ENCODE measurements at places on chromosomes 12 and 14. TPM values are rescaled to one million over a fixed set of nuclear protein-coding genes. Genes with fewer than 3 reads are reported as not detected.

DNA sequence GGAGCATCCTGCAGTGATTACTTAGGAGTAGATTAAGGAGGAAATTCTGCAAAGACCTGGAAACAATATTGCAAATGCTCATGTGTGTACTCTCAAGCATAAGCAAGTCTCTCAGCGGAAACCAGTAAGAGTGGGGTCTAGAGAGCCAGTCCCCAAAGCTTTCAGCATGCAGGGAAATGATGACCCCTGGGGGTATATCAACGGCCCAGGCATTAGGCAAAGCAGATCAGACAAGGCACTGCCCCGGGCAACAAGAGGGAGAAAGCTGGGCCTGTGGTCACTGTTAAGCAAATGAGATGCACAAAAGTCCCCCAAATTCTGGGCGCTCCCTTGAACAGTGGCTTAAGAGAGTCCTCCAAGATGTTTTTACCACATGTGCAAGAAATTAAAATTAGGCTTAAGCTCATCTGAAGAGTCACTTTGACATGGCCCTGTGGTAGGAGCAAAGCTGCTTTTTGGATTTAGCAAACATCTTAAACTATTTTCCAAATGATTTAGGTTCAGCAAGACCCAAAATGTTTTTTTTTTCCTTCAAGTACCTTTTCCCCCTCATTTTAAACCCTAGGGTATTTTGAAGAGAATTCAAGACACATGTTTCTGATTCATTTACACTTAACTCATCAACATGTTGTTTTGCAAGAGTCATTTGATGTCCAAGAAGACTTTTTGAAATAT, 457.1 kb upstream of the TBX3 start:
- H3K4me3 ChIP-seq = no peak overlapping the region
- H3K27me3 ChIP-seq = no peaks in the 10 kb centered on the region
- no peak for DNase-seq
- H3K27ac ChIP-seq = no peak overlapping the region
- H3K36me3 ChIP-seq = no peaks in the 10 kb centered on the region

SERPINA10 gene
- total RNA-seq = not detected

NTF3 gene
- total RNA-seq = not detected

DNA sequence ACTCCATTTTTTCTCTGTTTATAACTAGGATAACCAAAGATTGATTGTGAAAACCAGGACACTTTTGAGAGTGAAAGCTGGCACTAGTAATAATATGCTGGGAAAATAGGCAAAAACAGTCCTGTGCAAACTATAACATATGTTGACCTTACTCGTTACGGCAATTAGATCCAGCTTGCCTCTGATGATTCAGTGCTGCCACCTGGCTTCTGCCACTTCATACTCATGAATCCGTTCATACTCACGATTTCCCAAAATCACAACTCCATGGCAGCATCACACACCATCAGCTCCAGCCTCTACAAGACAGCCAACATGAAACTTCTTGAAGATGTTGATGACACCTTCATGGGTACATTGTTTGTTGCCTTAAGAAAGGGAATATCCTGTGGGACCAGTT, 49.1 kb upstream of the CAND1 start:
- DNase-seq = no peak
- peaks cover 1% of the 10 kb centered on the region for H3K27me3 ChIP-seq
- no peak overlapping the region for H3K4me3 ChIP-seq
- no peaks in the 10 kb centered on the region for H3K36me3 ChIP-seq
- no peak overlapping the region for H3K27ac ChIP-seq

DNA sequence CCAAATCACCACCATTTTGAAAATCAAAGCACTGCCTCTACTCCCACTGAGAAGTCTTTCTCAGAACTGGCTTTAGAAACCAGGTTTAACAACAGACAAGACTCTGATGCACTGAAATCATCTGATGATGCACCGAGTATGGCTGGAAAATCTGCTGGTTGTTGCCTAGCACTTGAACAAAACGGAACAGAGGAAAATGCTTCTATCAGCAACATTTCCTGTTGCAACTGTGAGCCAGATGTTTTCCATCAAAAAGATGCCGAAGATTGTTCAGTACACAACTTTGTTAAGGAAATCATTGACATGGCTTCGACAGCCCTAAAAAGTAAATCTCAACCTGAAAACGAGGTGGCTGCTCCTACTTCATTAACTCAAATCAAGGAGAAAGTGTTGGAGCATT, 115.0 kb upstream of the NPAS3 start:
- H3K27ac ChIP-seq = no peak overlapping the region
- no peaks in the 10 kb centered on the region for H3K4me1 ChIP-seq
- H3K27me3 ChIP-seq = no peaks in the 10 kb centered on the region
- no peaks in the 10 kb centered on the region for H3K36me3 ChIP-seq

Measured in activated CD4-positive, alpha-beta memory T cell treated with anti-CD3 and anti-CD28 coated beads for 36 hours (primary cell).